ENCODE measurements at places on chromosomes 6 and 20.

GRCh38 chr6:83114164-83114563 lies 46.7 kb downstream of the DOP1A start:
- no peak for DNase-seq

DNA sequence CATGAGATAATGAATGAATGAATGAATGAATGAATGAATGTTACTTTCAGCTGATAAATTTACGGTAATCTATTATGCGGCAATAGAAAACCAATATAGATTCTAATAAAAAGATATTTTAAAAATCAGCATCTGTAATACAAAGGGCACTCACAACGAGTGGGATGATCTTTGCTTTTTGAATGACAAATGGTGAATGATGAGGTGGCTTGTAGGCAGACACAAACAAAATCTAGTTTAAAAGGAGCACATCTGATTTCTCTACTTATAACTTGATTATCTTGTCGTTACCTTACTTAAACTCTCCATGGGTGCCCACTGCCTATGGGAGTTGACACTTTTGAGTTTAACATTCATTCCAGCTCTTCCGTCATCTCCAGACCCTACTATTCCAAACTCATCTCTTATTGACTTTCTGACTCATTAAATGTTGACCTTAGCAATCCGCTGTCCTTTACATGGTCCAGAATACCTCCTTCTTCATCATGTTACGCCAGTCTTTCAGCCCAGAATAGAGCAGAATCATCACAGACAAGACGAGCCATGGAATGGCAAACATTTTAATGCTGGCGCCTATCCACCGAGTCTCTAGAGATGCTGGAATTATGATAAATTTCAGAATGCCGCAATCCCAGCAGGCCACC lies 41.3 kb downstream of the NHLRC1 start:
- DNase-seq: no peak

- peak; percentile 97 for DNase-seq
Observed at GRCh38 chr6:33425668-33426577, 6.1 kb downstream of the SYNGAP1 start.

GRCh38 chr20:63361519-63362435 lies 628 bp upstream of the CHRNA4 start:
- DNase-seq: no peak

DNA sequence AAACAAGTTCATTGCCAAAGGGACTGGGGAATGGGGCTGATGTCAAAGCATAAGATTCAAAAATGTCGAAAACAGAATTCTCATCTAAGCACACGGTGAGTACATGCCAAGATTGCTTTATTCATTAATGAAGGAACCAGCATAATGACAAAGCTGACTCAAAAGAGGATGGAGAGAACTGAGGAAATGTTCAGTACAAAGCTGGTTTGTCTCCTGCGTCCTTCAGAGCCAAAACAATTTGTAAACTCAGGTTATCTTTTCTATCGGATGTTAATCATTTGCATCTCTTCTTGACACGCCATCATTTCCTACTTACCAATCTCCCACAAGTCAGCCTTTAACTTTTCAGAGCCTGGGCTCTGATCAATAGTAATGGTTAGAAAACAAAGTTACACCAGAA lies 195.6 kb upstream of the PMEPA1 start:
- DNase-seq: no peak

GRCh38 chr20:45405571-45406259 lies 2.4 kb upstream of the DBNDD2 start:
- DNase-seq: no peak

GRCh38 chr6:160301339-160301738 lies 42.7 kb upstream of the SLC22A2 start:
- DNase-seq: no peak

DNA sequence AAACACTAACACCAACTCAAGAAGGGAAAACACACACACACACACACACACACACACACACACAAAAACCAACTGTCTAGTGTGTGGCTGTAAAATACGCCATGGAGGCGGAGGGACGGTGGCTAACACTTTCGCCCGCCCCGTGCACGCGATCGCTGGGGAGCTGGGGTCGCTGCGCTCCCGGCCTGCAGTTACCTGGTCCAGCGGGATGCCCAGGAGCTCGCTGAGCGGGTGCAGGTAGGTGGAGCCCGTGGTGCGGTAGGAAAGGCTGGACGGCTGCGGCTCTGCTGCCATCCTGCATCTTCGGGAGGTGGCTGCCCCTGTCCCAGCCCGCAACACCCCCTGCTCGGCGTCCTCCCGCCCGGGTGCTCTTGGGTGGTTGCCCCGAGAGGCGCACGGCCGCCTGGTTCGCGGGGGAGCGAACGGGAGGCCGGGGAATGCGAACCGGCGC lies 303 bp downstream of the MBOAT1 start:
- DNase-seq: peak; percentile 84

DNA sequence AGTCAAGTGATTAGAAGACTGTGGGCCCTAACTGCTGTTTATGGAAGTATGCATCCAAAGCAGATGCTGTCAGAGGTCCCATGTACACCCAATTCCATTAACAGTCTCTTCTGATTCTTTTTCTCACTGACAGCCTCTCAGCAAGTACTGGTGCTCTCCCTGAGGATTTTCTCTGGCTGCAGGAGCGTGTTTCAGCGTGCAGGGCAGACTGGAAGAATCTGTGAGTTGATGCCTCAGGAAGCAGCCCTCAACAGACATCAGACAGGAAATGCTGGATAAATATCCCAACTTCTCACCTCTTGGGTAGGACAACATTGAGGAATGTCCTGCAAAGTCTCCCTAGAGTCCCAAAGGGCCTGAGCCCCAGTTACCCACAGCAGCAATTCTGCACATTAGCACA lies 40.8 kb downstream of the ANKEF1 start:
- no peak for DNase-seq

DNA sequence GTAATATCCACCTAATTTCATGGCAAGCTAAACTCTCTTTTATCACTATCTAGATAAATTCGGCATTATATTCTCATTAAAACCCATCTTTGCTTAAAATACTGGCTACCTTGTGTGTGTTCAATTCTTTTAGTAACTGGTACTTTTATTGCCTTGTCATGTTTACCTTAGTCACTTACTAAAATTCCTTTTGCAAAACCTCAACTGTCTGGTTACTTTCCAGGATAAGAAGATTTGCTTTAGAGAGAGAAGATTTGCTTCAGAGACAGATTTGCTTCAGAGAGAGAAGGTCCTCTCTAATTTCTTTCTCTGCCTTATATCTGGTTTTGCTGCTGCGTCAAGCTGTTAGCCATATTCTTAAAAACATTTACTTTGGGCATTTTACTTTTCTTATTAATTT lies 151.5 kb upstream of the MLIP start:
- no peak for DNase-seq

DNA sequence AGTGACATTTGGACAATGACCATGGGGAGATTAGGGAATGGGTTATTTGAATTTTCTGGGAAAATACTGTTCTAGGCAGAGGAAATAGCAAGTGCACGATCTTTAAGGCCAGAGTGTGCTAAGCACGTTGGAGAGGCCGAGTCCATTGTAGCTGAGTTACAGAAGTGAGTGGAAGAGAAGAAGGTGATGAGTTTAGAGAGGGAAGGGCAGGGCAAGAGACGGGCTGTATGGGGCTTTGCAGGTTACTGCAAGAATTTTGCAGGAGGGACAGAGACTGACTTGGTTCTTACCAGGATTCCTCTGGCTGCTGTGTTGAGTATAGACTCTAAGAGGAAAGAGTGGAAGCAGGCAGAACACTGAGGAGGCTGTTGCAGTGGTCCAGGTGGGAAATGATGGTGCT lies 1.1 kb upstream of the NCOA3 start:
- DNase-seq: no peak

DNA sequence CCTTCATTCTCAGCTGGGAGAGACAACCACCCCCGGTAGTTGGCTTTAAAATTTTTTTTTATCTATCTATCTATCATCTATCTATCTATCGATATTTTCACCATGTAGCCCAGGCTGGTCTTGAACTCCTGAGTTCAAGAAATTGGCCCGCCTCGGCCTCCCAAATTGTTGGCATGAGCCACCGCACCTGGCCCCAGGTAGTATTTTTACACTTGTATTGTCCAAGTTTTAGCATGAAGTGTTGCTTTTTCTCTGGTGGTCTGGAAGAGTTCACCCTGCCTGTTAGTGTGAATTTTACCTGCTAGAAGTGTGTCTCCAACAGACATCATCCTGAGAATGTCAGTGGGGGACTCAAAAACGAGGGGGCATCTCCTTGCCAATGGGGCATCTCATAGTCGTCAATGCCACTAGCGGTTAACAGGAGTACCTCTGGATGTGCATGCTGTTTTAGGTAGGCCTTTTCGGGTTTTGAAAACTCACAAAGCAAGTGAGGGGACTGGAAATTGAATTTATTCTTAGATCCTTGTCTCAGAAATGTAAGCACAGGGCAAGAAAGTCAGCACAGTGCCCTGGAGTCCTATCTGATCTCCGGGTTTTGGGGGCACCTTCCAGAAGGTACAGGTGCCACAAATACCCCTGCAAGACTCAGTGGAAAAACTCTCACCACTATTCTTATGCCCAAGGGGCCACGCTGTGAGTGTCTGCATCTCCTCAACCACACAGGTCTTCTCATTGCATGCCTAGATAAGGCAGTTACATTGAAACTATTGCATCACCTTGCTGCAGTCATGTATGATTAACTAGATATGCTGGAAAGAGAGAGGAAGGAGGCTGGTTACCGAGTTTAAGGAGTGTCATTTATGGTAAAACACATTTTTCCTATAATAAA lies 37.1 kb downstream of the TNFAIP3 start:
- no peak for DNase-seq

DNA sequence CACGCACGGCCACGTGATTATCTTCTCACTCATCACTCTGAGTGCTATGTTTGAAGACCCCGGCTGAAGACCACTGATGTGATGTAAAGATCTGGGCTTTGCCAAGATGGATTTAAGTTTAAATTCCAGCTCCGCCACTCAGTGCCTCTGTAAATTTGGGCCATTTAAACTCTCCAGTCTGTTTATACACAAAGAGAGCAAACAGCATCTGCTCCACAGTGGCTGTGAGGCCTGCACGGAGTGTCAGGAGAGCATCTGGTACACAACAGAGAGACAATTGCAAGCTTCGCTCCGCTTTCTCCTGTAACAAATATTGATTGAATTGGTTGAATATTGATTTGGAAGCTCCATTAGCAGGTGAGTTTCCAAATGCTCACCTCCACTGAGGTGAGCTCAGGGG lies 80.5 kb upstream of the FRMD1 start:
- DNase-seq: peak; percentile 33

DNA sequence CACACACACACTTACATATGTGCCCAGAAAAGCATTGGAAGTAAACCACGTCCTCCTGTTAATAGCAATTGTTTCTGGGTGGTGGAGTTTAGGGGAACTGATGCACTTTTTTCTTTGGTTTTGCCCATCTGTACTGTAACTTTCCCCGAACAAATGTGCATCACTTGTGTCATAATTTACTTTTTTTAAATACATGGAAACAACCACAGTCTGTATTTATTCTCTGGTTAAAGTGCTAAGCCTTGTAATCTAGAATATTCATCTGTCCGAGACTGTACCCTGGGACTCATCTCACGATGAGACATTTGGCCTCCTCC lies 61.5 kb upstream of the CD93 start:
- DNase-seq: no peak

GRCh38 chr6:132300323-132300949 lies 100.8 kb downstream of the MOXD1 start:
- DNase-seq: no peak

DNA sequence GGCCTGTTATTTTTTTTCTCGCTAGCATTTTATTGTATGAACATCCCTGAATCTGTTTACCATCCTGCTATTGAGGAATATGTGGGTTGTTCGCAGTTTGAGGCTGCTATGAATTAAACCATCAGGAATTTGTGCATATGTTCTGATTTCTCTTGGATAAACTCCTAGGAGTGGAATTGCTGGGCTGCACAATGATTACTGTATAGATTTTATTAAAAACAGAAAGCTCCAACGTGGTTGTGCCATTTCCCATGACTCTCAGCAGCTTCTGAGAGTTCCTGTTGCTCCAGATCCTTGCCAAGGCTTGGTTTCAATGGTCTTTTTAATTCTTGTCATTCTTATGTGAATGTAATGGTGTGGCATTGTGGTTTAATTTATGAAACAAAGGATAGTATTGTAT lies 75.1 kb downstream of the EDN3 start:
- DNase-seq: no peak

GRCh38 chr6:56501993-56502392 lies 140.7 kb downstream of the DST start:
- no peak for DNase-seq

DNA sequence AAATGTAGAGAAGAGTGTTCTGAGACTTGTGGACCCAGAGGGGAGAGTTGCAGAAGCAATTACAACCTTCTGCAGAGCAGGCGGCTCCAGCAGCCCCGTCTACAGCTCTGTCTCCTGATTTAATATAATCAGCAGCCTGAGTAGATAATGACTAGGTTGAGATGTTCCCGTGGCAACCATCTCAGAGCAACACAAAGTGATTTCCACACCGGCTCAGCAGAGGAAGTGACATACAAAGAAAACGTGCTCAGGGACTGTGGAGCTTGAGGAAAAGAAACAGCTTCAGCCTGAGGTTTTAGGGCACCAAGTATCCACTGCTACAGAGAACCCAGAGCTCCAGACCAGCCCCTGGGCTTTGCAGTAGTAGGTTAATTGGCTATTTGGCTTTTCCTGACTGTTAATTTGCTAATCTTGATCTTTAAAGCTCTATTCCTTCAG lies 136.4 kb downstream of the MTFR2 start:
- peak; percentile 76 for DNase-seq

- DNase-seq: no peak
Observed at GRCh38 chr6:29995340-29995777, 53.0 kb downstream of the HLA-A start.

DNA sequence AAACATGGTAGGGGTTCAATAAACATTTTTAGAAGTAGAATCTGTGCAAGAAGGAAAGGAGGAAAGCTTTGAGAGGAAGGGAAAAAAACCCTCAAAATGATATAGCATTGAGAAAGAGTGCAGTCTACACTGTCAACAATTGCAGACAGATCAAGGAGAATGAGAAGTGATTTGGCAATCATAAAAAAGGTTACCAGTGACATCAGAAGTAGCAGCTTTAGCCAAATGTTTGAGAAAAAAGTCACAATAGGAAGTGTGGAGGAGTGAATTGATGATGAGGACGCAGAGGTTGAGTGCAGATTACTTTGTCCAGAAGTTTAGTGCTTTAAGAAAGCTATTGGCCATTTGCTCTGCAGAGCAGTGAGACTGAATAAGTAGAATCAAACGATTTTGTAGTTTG lies 155.0 kb downstream of the GJA1 start:
- DNase-seq: no peak

- DNase-seq: no peak
Observed at GRCh38 chr6:169144356-169144755, 109.3 kb downstream of the THBS2 start.

GRCh38 chr20:58518896-58519593 lies 3.8 kb upstream of the APCDD1L start:
- no peak for DNase-seq

- peak; percentile 58 for DNase-seq
Observed at GRCh38 chr6:135266675-135267074, 85.6 kb downstream of the MYB start.

- no peak for DNase-seq
Observed at GRCh38 chr20:64080813-64081623, 1.1 kb downstream of the OPRL1 start.

All from NCI-H510A treated with DMSO at 0.1 percent for 48 hours (cell line).